ENCODE measurements at places on chromosomes 4 and X.

DNA sequence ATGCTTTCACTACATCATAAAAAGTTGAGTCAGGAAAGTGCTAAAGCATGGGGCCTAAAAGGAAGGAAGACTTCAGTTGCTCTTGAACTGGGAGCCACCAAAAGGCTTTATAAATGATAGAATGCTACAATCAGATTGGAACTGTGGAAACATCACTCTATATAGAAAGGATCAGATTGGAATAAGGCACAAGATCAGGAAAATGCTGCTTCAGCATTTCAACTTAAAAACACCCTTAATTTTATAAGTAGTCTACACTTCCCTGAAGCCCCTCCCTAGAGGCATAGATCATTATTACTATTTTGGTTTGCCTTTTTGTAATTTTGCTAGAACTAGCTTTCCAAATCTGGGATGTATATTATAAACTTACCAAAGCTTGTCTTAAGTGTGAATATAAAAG lies 170.7 kb downstream of the FANCB start:
- no peak for DNase-seq

GRCh38 chr4:794900-795725 lies 30.8 kb downstream of the CPLX1 start:
- no peak for DNase-seq

- no peak for DNase-seq
These were observed 76.7 kb downstream of the FNIP2 start for GRCh38 chr4:158845311-158846041.

DNA sequence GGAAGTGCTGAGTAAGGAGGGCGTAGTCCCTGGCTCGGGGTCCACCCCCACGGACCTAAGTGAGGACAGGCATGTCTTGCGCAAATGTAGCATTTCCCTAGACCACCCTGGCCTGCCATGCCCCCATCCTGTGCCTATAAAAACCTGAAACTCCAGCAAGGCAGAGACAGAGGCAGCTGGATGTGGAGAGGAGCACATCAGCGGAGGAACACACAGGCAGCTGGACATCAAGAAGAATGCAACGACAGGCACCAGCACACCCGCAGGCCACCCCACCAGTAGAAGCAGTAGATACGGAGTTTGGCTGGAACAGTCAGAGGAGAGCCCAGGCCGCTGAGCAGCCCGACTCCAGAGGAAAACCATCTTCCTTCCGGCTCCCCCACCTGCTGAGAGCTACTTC lies 345.9 kb downstream of the FSTL5 start:
- no peak for DNase-seq

DNA sequence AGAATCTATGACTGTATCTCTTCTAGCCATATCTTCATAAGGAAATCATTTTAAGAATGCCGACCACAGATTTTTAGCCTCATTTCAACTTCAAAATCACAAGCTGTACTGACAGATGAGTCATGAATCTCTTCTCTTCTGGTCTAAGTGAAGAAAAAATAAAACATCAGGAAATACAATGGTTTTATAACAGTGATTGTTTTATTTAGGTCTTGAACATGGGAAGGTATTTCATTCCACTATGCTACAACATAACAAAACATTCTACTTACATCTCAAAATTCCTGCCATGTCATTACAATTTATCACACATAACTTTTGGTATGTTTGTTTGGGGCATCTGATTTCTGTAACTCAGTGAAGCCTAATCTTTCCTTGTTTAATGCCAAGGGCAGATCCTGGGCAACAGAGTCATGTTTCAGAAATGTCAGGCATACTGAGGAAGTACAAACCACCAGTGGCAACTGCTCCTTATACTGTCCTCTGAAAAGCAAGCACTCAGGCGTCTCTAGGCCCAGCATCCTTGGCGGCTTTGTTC lies 325.0 kb downstream of the PDHA2 start:
- DNase-seq = no peak

GRCh38 chr4:170106900-170107299 lies 17.1 kb upstream of the AADAT start:
- DNase-seq = no peak

DNA sequence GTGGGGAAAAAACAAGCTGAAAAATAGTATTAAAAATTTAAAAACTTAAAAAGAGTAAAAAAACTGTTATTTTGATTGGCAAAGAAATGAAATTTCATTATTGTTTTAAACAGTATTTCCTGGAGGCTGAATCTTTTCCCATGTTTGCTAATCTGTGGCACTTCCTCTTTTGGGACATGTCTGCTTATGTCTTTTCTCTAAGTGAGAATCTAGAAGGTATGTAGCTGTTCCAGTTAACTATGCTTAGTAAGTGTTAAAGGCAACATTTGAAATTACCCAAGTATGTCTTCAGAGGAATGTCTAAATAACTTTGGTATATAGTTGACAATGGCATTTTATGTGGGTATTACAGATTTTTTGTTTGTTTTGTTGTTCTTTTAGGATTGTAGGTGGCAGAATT lies 81.6 kb upstream of the TBC1D9 start:
- DNase-seq = no peak

- DNase-seq = no peak
These were observed 2.6 kb downstream of the SLC25A31 start for GRCh38 chr4:127732623-127733328.

- no peak for DNase-seq
These were observed 119.1 kb downstream of the PCDH10 start for GRCh38 chr4:133268205-133268604.

DNA sequence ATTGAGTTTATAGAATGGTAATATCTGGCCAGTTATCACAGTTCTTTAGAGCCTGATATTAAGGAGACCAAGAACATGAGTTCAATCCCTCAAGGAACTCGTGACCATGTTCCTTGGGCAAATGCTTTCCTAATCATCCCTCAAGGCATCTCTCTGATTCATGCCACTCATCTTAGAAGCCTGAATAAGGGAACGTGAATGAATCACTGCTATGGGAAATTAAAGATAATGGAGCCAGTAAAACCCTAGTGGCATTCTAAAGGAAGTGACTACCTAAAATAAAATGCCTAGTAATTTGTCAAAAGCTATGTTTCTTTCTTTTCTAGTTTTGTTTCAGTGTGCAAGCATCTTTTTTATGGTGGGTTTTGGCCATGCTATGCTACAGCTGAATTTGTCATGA lies 1161.3 kb downstream of the C4orf33 start:
- DNase-seq = no peak

DNA sequence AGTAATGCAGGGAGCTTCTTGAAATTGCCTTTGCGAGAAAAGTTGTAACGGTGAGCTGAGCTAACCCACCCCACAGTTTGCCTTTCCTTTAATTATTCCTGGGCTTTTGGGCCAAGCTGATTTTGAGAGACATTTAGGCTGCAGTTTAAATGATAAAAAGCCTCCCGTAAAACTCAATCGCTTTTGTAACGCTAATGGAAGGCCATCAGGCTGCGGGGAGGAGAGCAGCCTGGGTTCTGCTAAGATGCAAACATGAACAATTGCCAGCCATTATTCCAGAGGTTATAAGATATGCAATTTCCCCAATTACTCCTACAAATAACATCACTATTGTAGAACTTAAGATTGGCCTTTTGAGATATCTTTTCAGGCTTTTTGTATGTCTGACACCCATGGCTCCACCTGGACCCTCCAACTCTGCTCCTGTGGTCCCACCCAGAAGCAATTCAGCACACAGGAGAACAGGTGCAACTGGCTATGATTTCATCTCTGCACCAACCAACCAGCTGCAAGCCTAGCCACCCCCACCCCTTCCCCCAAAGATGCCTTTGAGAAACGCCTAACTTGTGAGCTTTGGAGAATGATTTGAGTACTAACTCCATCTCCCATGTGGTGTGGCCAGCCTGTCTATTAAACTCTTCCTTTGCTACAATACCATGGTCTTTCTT lies 108.2 kb upstream of the FAM9C start:
- DNase-seq = no peak

Measured in activated naive CD8-positive, alpha-beta T cell treated with anti-CD3 and anti-CD28 coated beads, Interleukin-2, amount 50 U/mL, for 24 hours (primary cell).